WERI-Rb-1 (cell line): ENCODE measurements at places on chromosomes 16 and 17.

- no peak for DNase-seq
These were observed 76.9 kb downstream of the TEX14 start for GRCh38 chr17:58614859-58615459.

- DNase-seq = no peak
These were observed 268.8 kb downstream of the SEC14L1 start for GRCh38 chr17:77409282-77410161.

- DNase-seq = peak; percentile 32
These were observed 98.2 kb upstream of the SOX9 start for GRCh38 chr17:72022328-72023275.

GRCh38 chr17:42241871-42242270 lies 34.3 kb downstream of the STAT5B start:
- no peak for DNase-seq

DNA sequence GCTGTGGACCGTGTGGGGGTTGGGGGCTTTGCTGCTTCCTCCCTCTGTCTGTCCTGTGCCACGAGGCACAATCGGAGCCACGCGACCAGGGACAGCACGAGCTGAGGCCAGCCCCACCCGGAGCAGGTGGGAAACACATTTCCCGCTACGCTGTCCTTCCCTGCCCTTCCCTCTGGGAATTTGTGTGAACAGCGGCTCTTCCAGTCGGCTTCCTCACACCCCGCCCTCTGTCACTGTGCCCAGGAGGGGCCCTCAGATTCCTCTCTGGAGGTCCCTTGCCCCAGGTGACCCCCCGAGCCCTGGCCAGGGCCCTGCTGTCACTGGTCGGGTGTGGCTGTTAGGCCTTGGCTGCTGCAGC lies 19.6 kb downstream of the SPIRE2 start:
- DNase-seq = no peak

- DNase-seq = no peak
These were observed 153.4 kb upstream of the SDK2 start for GRCh38 chr17:73797594-73798110.

GRCh38 chr16:9275377-9275776 lies 183.9 kb downstream of the HAPSTR1 start:
- DNase-seq = no peak

DNA sequence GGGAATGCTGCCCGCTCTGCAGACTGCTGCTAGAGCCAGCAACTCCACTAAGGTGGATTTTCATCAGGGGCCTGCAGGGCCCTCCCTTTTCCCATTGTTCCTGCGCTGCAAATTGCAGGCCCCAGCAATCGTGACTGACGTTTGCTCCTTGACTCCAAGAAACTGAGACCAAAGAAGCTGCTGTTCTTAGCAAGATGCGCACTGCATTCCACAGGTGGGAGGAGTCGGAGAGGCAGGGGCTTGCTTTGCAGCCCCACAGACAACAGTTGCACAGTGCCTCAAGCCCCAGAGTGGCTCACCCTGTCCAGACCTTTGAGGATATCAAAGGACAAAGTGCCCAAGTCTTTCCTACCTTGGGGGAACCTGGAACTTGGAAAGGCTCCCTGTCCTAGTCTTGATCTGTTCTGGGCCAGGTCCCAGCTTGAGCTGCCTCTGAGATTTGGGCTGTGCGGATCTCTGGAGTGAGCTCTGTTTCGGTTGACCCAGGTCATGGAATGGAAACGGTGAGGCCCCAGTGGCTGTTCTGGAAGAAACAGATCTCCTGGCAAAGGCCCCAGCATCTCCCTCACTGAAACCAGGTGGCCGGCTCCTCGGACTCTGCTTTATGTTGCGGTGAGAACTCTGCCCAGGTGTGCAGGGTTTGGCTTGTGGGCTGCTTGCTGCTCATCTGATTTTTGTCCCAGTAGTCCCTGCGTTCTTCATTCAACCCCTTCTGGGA lies 24.9 kb downstream of the PLCD3 start:
- DNase-seq = no peak
